Lung microvascular endothelial cell (primary cell): ENCODE measurements at places on chromosomes 11 and 22.
A peak's percentile ranks its signal among the peaks of the same experiment; 100 is the strongest.

DNA sequence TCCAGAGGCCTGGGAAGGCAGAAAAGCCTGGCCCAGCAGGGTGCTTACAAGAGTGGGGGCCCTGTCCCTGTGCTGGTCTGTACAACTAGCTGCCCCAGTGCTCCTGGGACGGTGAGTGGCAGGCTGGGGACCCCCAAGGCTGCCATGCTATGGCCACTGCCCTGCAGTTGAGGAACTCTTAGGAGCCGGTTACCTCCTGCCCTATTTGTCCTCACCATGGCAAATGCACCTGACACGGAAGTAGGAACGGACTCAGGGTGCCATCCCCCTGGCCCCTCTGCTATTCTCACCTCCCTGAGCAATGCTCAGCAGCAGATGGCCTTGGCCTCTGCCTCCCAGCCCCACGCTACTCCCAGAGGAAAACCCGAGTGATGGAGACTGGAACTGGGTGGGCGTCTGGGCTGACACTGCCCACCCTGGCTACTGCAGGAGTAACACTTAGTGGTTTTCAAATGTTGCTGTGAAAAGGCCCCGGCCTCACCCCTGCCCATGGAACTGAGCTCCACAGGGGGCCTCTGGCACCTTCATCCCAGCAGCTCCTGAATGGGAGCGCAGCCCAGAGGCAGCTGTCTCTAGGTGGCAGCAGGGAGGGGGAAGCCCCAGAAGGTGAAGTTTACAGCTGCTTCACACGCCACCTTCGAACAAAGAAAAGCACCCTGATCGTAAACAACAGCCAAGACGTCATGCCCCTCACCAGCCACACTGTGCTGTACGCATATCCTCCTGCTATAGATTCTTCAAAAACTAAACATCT is 105.3 kb downstream of the CTTN start:
- DNase-seq: no peak

GRCh38 chr11:33543823-33544222 is 156.8 kb downstream of the C11orf91 start:
- no peak for DNase-seq

DNA sequence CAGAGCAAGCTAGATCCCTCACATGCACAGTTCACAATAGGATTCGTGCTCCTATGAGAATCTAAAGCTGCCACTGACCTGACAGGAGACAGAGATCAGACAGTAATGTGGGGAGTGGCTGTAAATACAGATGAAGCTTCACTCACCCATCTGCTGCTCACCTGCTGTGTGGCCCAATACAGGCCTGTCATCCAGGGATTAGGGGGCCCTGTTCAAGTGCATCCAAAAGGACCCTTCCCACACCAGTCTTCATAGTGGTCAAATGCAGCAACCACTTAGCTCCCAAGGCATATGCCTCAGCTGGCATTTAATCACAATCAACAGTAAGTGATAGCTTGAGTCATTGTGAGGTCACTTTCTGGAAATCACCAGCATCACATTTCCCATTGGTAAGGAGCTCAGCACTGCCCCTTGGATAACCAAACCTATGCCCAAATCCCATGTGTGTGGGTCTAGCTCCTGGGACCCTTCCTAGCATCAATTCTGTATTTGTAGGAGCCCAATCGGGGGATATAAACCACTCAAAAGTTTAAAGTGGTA is 65.6 kb downstream of the OR4C45 start:
- no peak for DNase-seq

- DNase-seq: no peak
Observed at GRCh38 chr11:7667460-7667859, 5.8 kb downstream of the CYB5R2 start.

DNA sequence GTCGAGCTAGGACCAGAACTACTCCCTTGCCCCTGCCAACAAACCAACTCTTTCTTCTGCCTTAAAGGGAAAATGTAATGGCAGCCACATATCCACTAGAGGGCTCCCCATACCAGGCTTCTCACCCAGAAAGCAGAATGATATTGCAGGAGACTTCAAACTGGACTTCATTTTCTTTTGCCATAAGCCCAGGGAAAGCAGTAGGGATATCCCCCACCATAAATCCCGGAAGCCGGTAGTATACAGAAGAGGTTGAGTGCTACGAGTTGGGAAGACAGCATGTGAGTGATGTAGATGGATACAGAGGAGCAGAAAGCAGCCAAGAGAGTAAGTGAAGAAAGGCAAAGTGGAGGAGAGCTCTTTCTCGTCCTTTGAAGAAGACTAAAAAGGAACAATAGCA is 12.1 kb downstream of the PLAAT5 start:
- peak; percentile 70 for DNase-seq

GRCh38 chr11:130162733-130163132 is 3.2 kb downstream of the ST14 start:
- no peak for DNase-seq

- peak; percentile 22 for DNase-seq
Observed at GRCh38 chr11:67396587-67397389, 4.9 kb downstream of the PPP1CA start.

DNA sequence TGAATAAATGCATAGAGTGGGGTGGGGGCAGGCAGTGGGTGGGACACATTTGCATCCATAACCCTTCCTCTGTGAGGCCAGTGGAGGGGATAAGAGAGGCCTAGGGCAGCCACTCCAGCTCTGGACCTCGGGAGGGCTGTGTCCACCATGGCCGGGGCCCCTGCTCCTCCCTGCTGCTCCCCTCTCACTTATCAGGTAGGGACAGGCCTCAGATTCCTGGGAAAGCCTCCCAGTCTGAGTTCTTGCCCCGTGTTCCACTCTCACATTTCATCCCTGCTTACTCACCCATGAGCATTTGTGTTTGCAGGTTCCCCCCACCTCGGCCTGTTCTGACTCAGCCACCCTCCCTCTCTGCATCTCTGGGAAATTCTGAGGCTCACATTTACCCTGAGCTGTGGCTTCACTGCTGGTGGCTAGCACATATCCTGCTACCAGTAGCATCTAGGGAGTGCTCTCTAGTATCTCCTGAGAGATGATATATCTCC is 128.7 kb upstream of the TOP3B start:
- peak; percentile 75 for DNase-seq

GRCh38 chr11:128582496-128583366 is 4.6 kb downstream of the ETS1 start:
- DNase-seq: peak; percentile 91

- DNase-seq: peak; percentile 78
Observed at GRCh38 chr11:68380786-68381622, 68.6 kb downstream of the LRP5 start.

GRCh38 chr11:17840101-17840548 is 105.5 kb downstream of the KCNC1 start:
- DNase-seq: no peak

DNA sequence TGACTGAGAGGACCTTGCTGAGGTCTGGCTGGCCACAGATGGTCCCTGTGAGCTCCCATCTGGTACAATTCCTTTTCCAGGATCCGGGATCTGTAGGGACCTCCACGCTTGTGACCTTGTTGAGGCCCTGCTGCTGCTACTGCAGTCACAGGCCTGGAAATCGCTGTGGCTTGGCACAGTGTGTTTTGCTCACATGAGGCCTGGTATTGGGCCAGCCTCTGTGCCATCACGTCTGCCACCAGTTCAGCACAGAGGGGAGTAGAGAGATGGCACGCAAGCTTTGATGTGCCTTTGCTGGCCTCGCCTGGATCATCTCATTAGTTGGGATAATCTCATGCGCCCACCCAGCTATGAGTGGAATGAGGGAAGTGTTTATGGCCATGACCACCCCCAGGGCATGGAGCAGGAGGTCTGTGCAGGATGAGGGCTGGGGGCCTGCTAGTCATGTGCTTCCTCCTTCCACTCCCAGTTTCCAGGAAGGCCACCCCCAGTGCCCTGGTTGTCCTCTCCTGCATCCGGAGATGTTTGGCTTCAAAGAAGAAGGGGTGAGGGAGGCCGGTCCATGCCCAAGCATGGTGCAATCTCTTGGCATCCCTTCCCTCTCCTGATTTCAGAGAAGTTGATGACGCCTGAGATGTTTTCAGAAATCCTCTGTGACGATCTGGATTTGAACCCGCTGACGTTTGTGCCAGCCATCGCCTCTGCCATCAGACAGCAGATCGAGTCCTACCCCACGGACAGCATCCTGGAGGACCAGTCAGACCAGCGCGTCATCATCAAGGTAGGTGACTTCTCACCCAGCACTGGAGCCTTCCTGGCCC is 22.4 kb downstream of the DERL3 start:
- no peak for DNase-seq

GRCh38 chr11:19646921-19647320 is 65.7 kb upstream of the NAV2 start:
- DNase-seq: no peak

DNA sequence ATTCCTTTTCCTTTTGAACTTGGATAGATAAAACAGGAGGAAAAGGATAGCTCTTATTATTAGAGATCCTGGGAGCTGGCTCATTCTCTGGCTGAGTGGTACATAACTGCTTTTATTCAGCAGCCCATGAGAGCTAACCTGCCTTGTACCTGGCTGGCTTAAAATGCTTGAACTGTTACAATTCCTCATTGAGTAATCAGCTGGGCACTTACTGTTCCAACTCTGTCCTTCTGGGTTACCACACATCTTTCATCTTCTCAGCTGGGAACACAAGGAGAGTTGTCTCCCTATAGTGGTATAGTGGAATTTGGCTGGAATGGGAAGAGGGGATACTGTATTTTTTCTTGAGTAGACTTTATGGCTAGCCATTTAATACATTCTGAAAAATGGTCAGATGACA is 39.8 kb upstream of the SPTBN2 start:
- DNase-seq: no peak

DNA sequence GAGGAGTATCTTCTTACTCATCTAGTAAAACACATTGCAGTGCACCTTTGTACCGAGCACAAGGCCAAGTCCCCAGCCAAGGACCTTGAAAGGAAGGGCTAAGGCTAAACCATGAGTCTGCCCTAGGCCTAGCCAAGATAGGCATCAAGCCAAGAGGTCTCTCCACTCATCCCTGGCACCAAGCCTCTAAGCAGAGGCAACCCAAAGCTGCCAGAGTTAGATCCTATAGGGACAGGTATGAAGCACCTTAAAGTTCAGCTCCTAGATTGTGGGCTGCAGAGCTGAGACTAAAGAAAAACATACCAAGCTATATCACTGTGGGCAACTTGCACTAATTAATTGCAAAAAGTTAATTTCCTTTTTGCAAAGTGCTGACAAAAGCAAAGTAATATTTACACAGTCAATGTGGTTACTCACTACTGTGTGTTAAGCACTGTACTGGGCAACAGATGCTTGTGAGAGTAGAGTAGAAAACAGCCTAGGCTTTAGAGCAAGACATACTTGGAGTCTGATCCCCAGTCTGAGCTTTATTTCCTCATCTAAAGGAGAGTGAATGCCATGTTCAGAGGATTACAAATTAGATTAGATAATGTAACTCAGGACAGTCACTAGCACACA is 7.2 kb downstream of the COA4 start:
- DNase-seq: no peak

GRCh38 chr11:47035108-47035507 is 98.5 kb downstream of the CSTPP1 start:
- DNase-seq: no peak

GRCh38 chr22:47591709-47592108 is 829.3 kb downstream of the TBC1D22A start:
- no peak for DNase-seq

DNA sequence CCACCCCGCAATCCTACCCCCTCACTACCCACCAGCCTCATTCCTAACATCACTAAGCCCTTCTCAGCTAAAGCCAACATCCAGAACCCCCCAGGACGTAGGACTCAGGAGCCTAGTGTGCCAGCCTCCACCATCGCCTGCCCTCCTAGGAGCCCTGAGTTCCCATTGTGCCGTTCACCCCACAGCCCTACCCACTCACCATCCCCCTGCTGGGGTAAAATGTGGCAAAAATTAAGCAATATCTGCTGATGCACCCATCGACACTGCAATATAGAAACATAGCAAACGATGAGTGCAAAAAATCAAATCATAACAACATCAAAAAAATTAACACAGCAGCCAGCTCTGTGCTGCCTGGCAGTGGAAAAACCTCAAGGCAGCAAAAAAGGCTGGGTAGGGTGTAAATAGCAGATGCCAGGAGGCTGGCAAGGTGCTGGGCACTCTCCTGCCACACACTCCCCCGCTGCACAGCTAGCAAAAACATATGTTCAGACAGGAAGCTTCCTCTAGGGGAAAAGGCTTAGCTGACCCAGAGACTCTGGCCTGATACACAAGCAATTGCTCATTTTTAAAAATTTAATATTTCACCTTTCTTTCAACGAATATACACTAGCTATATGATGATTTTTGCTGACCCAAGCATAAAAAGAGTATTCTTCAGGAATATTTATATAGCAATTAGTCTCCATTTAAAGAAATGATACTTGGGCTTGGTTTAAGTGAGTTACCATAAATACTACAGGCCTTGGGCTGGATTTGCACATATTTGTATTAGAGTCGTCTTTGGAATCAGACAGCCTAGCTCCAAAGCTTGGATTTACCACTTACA is 33.8 kb downstream of the PRDM10 start:
- no peak for DNase-seq

DNA sequence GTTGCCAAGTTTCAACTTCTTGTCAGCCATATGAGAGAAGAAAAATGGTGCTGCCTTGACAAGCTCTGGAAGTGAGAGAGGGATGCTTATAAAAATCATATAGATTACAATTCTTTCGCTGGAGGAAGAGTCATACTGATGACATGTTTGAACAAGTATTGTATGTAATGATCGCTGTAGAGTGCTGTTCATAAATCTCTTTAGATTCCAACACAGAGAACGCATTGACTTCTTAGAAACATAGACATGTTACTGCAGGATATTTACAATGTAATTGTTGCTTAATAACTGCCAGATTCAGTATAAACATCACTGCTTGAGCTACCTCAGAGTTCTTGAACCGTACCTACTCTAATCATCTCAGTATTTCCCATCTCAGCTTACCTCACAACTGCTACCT is 571.6 kb downstream of the LUZP2 start:
- DNase-seq: no peak

DNA sequence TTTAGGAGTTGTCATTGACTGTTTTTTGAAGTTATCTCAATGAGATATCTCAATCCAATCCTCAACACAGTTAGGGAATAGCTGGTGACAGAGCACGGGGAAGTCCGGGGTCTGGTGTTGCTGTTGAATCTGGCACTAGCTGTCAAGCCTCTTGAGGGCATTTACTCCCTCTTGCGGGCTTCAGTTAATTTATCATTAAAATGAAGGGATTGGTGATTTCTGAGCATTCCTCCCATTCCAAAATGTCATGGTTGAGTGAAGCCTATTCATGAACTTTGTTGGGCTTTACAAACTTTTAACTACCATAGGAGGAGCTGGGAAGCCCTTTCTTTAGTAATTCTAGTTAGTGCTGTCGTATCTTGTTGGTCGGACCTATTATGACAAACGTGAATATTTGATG is 40.2 kb downstream of the UVRAG start:
- DNase-seq: no peak

- DNase-seq: no peak
Observed at GRCh38 chr22:29726106-29726505, 6.3 kb downstream of the CABP7 start.

- DNase-seq: no peak
Observed at GRCh38 chr11:103959279-103959942, 77.0 kb upstream of the DDI1 start.

DNA sequence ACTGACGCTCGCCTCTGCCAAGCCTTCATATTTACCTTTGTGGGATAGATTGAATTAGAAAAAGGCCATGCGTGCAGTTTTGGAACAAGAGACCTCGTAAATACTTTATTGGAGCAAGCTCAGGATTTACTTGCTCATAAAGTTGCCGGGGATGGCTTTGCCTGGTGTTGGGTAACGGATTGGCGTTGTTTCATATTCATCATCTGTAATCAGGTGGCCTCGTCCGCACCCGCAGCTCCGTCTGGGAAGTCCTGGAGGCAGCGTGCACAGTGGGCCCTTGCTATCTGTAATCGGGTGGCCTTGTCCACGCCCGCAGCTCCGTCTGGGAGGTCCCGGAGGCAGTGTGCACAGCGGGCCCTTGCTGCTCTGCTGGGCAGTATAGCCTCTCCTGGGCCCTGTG is 1209.3 kb downstream of the BRD1 start:
- DNase-seq: no peak
